Stimulated activated CD8-positive, alpha-beta memory T cell treated with anti-CD3 and anti-CD28 coated beads, Interleukin-2, amount 100 ng/mL, for 1 hour (primary cell): ENCODE measurements at places on chromosomes 2 and 18.

DNA sequence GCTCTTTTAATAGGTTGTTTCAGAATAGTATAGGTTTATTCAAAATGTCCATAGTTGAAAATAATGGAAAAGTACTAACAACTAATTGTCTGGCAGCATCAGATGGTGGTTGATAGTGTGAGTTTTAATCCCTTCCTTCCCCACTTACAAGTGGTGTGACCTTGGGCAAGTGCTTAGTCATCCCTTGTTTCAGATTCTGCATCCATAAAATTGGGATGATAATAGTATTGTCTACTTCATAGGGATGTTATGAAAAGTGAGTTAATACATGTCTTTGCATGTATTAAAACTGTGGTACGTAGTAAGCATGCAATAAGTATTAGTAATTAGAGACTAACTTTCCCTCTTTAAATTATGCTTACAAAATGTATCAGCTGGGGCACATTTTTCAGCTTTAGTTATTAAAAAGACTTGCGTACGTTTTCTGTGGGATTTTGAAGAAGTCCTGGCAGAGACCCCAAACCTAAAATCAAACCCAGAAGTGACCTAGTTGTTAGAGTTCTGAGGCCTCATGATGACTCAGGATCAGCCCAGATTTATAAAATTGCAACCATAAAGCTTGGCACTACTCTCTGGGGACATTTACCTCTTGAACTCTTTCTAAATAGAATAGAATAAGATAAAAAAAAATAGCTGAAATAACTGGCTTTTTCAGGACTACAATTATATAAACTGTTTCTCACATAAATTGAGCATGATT lies 8.6 kb downstream of the ITGA4 start:
- no peak for DNase-seq

DNA sequence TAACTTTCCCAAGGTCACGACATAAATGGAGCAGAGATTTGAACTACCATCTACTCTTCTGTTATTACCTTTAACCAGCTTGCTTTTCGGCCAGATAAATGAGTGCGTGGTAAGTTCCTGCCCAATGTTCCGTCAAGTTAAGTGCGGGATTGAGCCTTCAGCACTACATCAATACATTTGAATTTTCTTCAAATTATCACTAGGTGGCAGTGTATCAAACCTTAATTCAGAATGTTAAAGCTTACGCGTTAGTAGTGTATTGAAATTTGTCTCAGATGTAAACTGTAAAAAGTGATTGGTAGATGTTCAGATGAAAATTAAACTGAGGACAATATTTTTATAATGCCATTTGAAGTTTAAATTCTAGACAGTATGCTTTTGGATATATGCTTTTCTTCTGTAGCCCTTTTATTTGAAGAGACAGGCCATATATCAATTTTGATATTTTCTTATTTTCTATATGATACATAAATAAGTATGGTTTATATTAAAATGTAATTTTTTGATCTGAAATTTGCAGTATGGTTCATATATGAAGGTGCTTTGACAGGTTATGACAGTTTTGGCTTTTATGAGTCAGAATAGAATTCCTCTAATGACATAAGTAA lies 681.3 kb downstream of the ADCYAP1 start:
- DNase-seq, result no peak

DNA sequence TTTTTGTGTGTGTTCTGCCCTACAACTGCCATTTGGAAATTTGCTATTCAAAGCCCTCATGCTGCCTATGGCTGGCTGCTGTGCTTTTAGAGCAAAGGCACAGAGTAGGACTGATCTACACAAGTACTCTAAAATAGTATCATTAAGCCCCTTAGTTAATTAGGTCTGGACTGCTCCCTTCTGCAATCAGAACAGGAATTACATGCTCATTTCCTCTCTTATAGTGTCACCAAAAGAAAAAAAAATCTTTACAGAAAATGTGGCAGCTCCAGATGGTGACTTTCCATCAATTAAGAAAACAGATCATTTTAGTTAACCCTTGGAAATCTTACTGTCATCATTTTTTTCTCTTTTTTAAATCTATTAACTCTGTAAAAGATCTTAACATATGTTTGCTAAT lies 337.5 kb downstream of the RIT2 start:
- DNase-seq, result no peak

DNA sequence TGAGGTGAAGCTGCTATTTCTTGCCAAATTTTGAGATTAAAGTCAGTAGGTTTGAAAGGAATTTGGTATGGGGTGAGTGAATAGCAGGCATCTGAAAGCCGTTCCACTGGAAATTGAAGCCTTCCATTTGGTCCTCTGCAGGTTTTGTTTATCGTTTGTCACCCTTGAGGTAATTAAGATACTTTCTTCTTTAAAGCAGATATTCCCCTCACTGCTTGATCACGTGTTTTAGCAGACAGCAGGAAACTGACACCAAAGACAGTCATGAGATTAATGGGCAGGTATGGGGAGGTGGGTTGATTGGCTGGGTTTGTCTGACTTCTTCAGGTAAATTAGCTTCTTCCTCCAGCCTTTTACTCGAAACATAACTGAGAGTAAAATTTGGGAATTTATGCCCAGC lies 10.7 kb downstream of the LPIN1 start:
- no peak for DNase-seq

GRCh38 chr18:49026501-49027373 lies 76.0 kb upstream of the SMAD7 start:
- no peak for DNase-seq

DNA sequence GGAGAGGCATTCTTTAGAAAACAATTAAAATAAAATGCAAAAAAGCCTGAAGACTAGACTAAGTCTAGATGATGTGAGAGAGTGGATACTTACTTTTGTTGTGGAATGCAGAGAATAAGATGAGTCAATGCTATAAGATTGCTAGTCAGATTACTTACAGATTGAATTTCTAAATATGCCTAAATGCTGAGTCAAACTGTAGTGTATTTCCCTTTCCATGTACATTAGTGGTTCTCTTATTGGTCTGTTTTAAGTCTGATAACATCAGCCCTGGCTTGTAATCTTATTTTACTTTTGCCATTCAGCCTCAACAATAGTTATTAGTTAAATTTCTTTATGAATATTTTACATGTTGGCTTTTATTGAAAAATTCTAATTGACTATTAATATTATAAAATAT lies 702.7 kb downstream of the SOCS6 start:
- DNase-seq, result no peak

DNA sequence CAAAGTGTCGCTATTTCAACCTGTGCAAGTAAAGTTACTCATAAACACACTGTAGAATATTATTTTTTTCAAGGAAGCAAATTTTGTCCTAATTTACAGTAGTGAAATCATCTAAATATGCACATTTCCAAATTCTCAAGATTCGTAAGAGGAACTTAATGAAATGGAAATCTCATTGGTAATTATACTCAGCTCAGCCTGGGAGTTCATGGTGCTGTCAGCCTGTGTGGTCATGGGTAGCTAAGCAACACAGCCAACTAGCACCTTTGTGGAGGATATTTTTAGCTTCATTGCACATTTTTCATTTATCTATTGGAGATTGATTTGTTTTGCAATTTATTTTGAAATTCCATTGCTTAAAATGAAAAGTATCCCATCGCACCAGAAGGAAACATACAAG lies 975.7 kb upstream of the ZEB2 start:
- DNase-seq, result no peak

DNA sequence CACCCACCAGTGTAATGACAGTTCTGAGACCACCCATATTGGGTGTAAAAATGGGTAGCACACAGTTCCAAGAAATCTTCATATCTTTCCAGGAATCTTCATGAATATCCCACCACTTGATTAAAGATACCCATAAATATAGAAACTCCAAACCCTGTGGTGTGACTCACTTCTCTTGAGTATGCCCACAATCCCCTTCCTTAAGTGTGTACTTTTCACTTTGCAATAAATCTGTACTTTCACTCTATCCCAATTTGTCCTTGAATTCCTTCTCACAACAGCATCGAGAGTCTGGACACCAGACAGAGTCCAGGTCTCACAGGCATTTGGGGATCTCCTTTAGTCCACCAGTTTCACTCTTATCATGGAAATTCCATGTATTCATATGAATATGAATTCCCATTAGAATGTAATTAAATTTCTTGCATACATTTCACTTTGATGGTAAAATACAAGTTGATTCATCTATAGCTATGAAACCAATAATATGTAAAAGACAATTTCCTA lies 287.0 kb upstream of the SESTD1 start:
- DNase-seq, result no peak

GRCh38 chr2:77156599-77156998 lies 365.6 kb downstream of the LRRTM4 start:
- DNase-seq, result no peak

- no peak for DNase-seq
Observed at GRCh38 chr2:114061566-114062098, 171.7 kb downstream of the ACTR3 start.

DNA sequence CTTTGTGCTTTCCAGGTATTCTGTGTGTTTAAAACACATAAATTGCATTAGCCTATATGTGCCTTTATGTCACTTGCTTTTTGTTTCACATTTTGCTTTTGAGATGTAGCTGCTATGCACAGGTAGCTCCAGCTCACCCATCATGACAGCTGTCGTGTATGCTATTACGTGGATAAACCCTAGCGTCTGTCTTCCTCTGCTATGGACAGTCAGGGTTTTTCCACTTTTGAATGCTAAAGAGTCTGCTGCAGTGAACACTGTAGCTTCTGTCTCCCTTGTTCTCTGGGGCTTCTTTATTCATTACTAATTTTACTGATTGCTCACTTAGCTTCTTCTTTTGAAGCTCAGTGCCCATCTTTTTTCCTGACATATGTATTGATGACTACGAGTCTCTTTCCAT lies 24.7 kb upstream of the MBP start:
- DNase-seq, result no peak

GRCh38 chr2:37604716-37605115 lies 66.7 kb downstream of the CDC42EP3 start:
- no peak for DNase-seq

DNA sequence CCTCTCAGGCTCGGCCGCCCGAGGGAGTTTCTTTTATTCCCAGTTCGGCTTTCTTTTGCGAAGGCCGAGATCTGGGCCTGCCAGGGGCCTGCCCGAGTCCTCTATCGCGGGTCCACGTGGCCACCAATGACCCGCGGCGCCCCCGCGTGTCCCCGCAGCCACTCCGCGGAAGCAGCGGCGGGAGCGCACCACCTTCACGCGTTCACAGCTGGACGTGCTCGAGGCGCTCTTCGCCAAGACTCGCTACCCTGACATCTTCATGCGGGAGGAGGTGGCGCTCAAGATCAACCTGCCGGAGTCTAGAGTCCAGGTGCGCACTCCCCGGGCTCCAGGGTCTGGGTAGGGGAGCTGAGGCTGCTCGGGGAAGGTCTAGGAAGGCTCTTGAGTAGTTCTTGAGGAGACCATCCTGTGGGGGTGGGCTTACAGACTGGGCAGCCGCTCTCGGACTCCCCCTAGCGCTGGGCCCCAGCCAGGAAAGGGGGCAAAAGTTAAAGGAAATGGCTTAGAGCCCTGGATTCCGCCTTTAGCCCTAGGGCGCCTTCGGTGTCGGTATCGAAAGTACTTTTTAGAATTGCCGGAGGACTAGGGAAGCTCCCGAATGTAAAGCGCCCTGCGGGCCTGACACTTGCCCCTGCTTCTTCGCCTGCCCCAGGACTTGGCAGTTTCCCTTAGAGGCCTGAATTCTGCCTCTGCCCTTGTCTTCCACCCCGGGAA lies 3.4 kb downstream of the OTX1 start:
- DNase-seq, result no peak

- no peak for DNase-seq
Observed at GRCh38 chr2:33134086-33134771, 187.5 kb downstream of the LTBP1 start.
